ENCODE measurements at places on chromosomes 16 and 17. TPM values are rescaled to one million over a fixed set of nuclear protein-coding genes. Genes with fewer than 3 reads are reported as not detected.

- DNase-seq, result no peak
- no peak overlapping the region for H3K4me3 ChIP-seq
- peaks cover 4% of the 10 kb centered on the region for H3K27me3 ChIP-seq
- no peaks in the 10 kb centered on the region for H3K4me1 ChIP-seq
Measured at GRCh38 chr16:1012722-1013592, 31.4 kb downstream of the SOX8 start.

The EME1 gene
- total RNA-seq, result 19.9 TPM

DNA sequence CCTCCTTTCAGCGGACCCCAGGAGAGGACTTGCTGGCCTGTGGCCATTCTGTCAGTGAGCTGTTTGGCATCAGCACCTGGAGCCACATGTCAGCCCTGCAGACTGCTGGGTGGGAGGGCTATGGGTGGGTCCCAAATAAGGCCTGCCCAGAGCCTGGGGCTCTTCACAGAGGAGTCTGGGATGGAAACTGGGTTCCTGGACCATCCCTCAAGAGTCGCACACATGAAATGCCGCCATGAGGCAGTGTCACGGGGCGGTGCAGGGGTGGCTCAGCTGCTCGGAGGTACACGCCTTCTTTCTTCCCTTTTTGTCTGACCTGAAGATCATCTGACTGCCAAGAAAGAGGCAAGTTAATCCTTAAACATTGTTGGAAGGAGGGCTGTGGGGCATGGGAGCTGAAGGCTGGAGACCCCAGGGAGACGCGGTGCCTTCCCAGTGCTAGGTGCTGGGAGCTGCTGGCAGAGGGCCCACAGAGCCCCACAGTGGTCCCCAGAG, 14.8 kb downstream of the MPRIP start:
- H3K27ac ChIP-seq, result no peak overlapping the region
- no peaks in the 10 kb centered on the region for H3K27me3 ChIP-seq
- peaks cover 15% of the 10 kb centered on the region for H3K4me1 ChIP-seq
- H3K4me3 ChIP-seq, result no peak overlapping the region
- DNase-seq, result no peak
- H3K36me3 ChIP-seq, result no peaks in the 10 kb centered on the region

DNA sequence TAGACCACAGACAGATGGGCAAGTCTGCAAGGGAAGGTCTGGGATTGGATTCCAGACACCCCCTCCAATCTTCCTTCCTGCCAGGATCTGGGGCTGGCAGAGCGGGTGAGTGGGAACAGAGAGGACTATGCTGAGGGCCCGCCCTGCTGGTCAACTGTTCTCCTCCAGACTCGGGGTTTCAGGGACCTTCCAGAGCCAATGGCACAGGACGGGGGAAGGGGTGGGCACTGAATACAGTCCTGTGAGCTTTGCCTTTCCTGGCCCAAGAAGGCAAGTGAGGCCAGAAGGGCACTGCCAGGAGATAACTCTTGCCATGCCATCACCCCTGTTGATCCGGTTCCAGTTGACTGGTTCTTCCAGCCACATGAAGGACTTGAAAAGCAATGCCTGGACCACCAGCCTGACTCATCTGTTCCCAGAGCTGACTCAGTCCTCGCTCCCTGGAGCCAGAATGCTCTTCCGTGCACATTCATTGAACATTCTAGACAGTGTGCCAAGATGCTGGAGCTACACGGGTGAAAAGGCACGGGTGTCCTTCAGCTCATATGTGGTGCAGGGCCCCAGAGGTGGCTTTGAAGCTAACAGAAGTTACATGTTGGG, 533 bp upstream of the MEFV start:
- H3K4me1 ChIP-seq, result peaks cover 2% of the 10 kb centered on the region
- no peak for DNase-seq
- no peaks in the 10 kb centered on the region for H3K36me3 ChIP-seq
- no peak overlapping the region for H3K4me3 ChIP-seq

The PPY gene
- not detected for total RNA-seq

The PRRT2 gene
- total RNA-seq, result 1.3 TPM

GRCh38 chr17:34163123-34163522, 92.0 kb upstream of the CCL2 start:
- no peaks in the 10 kb centered on the region for H3K4me1 ChIP-seq
- no peak overlapping the region for H3K27ac ChIP-seq
- no peak for DNase-seq
- H3K27me3 ChIP-seq, result peaks cover 48% of the 10 kb centered on the region

GRCh38 chr16:67668495-67669157, 2.0 kb downstream of the C16orf86 start:
- H3K27me3 ChIP-seq, result no peaks in the 10 kb centered on the region
- H3K4me3 ChIP-seq, result no peak overlapping the region
- peaks cover 35% of the 10 kb centered on the region for H3K4me1 ChIP-seq
- DNase-seq, result peak; percentile 47
- H3K36me3 ChIP-seq, result no peaks in the 10 kb centered on the region

DNA sequence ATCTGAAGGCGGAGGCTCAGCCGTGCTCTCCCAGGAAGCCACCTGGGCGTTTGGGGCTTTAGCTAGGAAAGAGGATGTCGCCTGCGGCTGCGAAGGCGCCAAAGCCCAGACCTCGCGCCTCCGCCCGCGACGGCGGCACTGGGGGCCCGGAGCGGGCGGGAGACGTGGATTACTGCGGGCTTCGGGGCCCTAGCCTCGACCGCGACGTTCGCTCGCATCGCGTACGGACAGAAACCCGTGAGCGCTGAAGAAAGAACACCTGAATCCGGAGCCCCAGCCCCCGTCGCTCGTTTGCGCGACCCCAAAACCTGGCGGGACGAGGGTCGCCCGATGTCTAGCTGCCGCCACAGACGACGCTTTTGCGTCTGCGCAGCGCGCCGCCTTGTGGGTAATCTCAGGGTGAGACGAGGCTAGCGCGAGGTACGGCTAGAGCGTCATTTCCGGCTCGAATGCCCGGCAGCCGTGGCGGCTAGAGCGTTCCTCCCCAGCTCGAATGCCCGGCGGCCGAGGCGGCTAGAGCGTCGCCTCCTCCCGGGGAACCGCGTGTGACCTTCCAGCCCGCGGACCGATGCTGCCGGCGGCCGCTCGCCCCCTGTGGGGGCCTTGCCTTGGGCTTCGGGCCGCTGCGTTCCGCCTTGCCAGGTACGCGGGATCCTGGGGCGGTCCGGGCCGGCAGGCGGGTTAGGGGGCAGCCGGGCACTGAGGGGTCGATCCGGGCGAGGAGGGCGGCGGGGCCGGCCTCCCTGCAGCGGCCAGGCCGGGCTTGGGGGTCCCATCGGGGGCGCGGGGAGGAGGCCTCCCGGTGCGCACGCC, at the start of gene MRPL12:
Gene MRPL12, plus strand, starts transcription at position 434 of the 813 bp plus-strand sequence. Its CDS starts 135 bp downstream, at position 569.
- peaks cover 33% of the 10 kb centered on the region for H3K4me1 ChIP-seq
- no peaks in the 10 kb centered on the region for H3K27me3 ChIP-seq
- H3K36me3 ChIP-seq, result peaks cover 47% of the 10 kb centered on the region
- peak within 1 kb of the TSS; percentile 95 for H3K4me3 ChIP-seq
- peak; percentile 92 for DNase-seq

DNA sequence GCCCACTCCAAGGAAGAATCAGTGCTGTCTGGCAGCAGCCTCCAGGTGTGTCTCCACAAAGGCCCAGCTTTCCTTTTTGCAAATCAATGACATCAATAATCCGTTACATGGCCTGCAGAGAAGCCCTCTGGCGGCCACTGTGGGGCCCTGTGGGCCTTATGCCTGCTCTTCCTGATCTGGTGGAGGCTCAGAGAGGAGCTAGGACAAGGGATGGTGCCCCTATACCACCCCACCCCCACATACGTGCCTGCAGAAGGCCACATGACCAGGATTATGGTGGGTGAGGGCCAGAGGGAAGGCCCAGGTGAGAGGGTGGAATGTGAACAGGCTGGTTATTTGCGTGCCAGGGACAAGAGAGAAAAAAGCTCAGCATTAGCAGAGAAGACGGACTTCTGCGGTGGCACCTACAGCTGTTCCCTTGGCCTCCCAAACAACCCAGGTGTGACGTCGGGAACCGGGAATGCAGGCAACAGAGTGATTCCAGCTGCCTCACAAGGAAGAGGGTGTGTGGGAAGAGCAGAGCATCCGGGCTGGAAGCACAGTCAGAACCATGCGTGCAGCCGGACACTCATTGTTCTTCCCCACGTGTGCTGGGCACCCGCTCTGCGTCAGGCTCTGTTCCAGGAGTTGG, 22.5 kb downstream of the EIF4A3 start:
- H3K36me3 ChIP-seq, result no peaks in the 10 kb centered on the region
- peaks cover 32% of the 10 kb centered on the region for H3K27me3 ChIP-seq
- no peak overlapping the region for H3K27ac ChIP-seq
- H3K4me1 ChIP-seq, result no peaks in the 10 kb centered on the region

DNA sequence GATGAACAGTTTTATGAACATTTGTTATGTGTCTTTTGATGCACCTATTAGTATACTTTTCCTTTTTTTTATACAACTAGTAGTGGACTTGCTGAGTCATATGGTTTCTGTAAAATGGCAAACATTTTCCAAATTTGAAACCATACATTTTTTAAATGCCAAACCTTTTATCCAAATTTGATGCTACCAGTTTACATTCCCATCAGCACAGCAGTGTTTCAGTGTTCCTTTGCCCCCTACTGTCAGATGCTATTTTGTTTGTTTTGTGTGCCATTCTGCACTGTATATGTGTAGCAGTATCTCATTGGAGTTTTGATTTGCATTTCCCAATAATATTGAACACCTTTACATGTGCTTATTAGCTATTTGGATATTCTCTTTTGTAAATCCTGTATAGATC, 219.4 kb downstream of the TANC2 start:
- H3K27ac ChIP-seq, result no peak overlapping the region
- H3K36me3 ChIP-seq, result no peaks in the 10 kb centered on the region
- H3K4me1 ChIP-seq, result no peaks in the 10 kb centered on the region
- H3K4me3 ChIP-seq, result no peak overlapping the region
- H3K27me3 ChIP-seq, result no peaks in the 10 kb centered on the region
- no peak for DNase-seq

DNA sequence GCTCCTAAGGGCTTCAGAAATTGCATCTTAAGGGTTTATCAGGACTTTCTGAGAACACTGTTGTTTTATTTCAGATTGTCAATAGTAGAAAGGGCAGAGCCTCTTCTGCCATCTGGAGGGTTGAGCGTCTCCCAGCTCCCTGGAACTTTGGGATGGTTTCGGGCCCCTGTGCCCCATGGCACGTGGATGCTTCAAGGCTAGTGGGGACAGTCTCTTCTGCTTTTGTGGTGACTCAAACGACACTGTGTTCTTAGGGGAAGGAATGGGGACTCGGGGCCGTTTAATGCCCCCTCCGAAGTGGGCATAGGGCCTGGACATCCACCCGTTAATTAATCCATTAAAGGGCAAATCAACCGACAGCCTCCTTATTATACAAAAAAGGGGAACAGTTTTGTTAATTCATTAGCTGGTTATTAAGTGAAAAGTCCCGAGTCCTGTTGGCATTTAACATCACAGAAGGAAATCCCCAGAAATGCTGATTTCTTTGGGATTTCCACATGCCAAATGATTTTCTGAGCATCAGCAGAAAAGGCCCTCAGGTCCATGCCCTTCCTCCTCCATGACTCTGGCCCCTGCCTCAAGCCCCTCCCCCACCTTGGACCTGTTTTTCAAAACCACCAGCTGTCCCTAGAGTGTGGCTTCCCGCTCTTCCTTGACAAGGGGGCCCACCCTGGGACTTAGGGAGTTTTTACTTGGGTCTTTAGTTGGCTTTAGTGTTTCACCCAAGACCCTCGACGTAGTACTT, 68.7 kb downstream of the ARSG start:
- no peak overlapping the region for H3K27ac ChIP-seq
- DNase-seq, result no peak
- H3K27me3 ChIP-seq, result no peaks in the 10 kb centered on the region

GRCh38 chr17:66730461-66730923, 104.4 kb upstream of the CACNG5 start:
- H3K36me3 ChIP-seq, result peaks cover 26% of the 10 kb centered on the region
- no peak overlapping the region for H3K4me3 ChIP-seq
- no peak for DNase-seq
- H3K27me3 ChIP-seq, result no peaks in the 10 kb centered on the region
- H3K4me1 ChIP-seq, result peaks cover 12% of the 10 kb centered on the region

The GDPD1 gene
- total RNA-seq, result 2.5 TPM

- DNase-seq, result no peak
- no peak overlapping the region for H3K4me3 ChIP-seq
- no peak overlapping the region for H3K27ac ChIP-seq
- H3K27me3 ChIP-seq, result no peaks in the 10 kb centered on the region
Measured at GRCh38 chr16:67104845-67105244, 4.9 kb upstream of the PHAF1 start.

GRCh38 chr16:58495521-58496331, 4.2 kb upstream of the NDRG4 start:
- H3K27me3 ChIP-seq, result peaks cover 2% of the 10 kb centered on the region
- no peaks in the 10 kb centered on the region for H3K36me3 ChIP-seq
- no peak overlapping the region for H3K27ac ChIP-seq

GRCh38 chr17:29608986-29609385, 13.7 kb downstream of the CORO6 start:
- no peaks in the 10 kb centered on the region for H3K36me3 ChIP-seq
- no peaks in the 10 kb centered on the region for H3K27me3 ChIP-seq
- no peak overlapping the region for H3K27ac ChIP-seq
- H3K4me3 ChIP-seq, result no peak overlapping the region
- DNase-seq, result no peak
- peaks cover 5% of the 10 kb centered on the region for H3K4me1 ChIP-seq

All from activated CD4-positive, alpha-beta T cell treated with anti-CD3 and anti-CD28 coated beads, Interleukin-2, amount 10 ng/mL, durations not matched to agents 7 days and 5 days (primary cell).